Urothelium cell line (cell line): ENCODE measurements at places on chromosomes 11 and 22.

- no peak for DNase-seq
Measured at GRCh38 chr11:123544631-123545375, 109.6 kb downstream of the SCN3B start.

- no peak for DNase-seq
Measured at GRCh38 chr11:68928136-68928880, 24.6 kb downstream of the IGHMBP2 start.

DNA sequence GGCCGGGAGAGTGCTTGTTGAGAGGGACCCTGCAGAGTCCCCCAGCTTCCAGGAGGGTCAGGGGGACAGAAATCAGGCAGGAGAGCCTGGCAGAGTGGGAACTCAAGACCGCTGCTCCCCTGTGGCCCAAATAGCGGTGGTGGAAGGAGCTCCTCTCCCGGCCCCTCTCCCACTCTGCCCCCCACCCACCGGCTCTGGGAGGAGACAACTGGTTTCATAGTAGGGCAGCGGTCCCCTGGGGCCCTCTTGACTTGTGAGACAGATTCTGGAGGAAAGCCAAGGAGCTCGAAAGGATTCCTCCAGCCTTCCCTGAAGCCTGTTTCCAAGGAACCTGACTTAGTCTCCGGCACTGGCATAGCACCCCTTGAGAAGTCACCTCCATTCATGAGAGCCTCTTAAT, 10.1 kb downstream of the PKNOX2 start:
- DNase-seq: no peak

GRCh38 chr11:6402061-6402470, 11.8 kb downstream of the SMPD1 start:
- no peak for DNase-seq

DNA sequence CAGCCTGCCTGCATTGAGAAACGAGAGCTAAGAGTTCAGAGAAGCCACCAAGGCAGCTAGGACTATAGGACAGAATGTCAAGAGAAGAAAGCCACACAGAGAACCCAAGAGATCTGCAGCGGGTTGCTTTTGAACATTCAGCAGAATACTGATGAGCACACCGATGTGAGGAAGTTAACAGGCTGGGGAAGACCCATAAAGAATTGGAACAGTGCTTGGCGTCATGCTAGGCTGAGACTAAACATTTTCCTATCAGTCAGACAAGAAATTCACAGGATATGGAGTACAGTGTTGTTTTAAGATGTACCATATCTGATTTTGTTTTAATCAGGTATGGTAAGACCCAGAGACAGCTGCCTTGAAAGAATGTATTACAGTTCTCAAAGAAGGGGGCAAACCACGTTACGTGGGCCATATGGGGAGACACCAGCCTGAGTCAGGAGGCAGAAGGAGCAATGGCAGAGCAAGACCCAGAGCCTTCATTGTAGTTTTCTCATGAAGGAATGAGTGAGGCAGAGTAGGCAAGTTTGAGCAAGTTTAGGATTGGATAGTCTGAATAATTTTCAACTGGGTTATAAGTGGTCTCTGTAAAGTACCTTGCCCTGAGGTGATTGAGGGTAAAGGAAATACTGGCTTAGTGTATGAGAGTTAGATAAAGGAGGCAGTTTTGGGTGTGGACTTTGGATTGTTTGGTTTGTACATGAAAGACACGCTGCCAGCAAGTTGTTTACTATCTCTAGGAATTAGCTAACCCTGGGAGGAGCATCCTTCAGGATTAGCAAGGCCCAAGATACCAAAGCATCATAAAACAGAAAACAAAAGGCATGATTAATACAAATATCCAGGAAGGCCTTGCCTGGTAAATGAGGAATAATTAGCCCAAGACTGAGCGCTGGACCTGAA, 14.3 kb downstream of the LRRC75B start:
- no peak for DNase-seq

- no peak for DNase-seq
Measured at GRCh38 chr22:19762568-19763457, 2.2 kb downstream of the TBX1 start.

- DNase-seq: no peak
Measured at GRCh38 chr11:77418155-77418970, 55.5 kb downstream of the PAK1 start.
